ENCODE measurements at places on chromosomes 1 and 21.

GRCh38 chr1:63976006-63976405, 202.2 kb downstream of the ROR1 start:
- ATAC-seq = no peak

- ATAC-seq = no peak
Observed at GRCh38 chr1:184965944-184966860, 8.1 kb downstream of the NIBAN1 start.

DNA sequence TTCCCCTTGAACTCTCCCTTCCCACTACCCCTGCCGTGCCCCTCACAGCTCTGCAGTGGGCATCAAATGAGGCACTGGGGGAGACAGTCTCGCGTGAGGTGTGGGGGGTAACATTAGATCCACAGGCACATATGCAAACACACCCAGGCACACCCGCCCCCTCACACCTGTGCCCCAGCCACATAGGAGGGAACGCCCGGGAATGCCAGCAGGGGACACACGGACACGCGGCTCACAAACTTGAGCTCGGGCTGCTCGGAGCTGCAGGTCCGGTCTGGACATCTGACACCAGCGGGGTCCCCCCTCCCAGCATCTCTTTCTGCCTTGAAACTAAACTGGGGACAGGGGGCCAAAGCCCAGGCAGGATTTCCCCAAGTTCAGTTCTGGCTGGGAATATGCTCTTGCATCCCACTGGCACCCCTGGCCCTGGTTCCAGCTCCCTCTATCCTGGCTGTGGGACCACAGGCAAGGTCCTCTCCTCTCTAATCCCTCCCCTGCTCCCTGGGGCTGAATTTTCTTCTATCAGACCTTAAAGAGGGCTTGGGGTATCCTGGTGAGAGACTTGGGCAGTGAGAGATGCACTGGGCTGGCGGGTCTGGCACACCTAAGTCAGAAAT, 30.6 kb downstream of the CDCP2 start:
- no peak for ATAC-seq

DNA sequence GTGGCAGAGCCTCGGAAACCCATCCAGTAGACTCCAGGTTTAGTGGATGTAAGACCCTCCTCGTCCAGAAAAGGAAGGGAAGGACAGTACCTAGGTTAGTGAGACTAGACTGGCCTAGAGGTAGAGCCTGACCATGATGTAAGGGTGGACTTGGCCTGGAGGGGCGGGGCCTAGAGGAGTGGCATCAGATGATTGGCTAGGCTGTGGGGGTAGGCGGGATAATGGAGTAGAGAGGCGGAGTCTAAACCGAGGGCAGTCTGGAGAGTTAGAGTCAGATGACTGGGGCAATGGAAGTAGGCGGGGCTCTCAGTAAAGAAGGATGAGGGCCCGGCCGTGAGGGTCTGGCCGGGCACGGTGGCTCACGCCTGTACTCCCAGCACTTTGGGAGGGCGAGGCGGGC, 70.1 kb downstream of the EPHB2 start:
- ATAC-seq = no peak

- peak; percentile 8 for ATAC-seq
Observed at GRCh38 chr1:156439036-156439776, 61.4 kb downstream of the MEF2D start.

GRCh38 chr1:57013522-57013921, 47.7 kb upstream of the C8B start:
- no peak for ATAC-seq

DNA sequence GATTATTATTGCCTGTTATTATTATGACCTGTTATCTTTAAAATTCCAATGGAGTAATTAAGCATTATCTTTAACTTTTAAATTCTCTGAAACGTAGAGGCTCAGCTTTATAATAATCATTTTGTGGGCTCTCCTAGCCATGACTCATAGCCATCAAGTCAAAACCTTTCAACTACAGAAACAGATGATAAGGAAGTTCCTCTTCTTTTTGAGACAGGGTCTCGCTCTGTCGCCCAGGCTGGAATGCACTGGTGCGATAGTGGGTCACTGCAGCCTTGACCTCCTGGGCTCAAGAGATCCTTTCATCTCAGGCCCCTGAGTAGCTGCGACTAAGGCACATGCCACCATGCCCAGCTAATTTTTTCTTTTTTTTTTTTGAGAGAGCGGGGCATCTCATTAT, 43.5 kb downstream of the CHML start:
- no peak for ATAC-seq

GRCh38 chr1:34212673-34213072, 36.0 kb downstream of the C1orf94 start:
- no peak for ATAC-seq

All from activated CD4-positive, CD25-positive, alpha-beta regulatory T cell treated with anti-CD3 and anti-CD28 coated beads, Interleukin-2, amount 50 U/mL, for 24 hours (primary cell).